ENCODE measurements at places on chromosomes 16 and 17.

DNA sequence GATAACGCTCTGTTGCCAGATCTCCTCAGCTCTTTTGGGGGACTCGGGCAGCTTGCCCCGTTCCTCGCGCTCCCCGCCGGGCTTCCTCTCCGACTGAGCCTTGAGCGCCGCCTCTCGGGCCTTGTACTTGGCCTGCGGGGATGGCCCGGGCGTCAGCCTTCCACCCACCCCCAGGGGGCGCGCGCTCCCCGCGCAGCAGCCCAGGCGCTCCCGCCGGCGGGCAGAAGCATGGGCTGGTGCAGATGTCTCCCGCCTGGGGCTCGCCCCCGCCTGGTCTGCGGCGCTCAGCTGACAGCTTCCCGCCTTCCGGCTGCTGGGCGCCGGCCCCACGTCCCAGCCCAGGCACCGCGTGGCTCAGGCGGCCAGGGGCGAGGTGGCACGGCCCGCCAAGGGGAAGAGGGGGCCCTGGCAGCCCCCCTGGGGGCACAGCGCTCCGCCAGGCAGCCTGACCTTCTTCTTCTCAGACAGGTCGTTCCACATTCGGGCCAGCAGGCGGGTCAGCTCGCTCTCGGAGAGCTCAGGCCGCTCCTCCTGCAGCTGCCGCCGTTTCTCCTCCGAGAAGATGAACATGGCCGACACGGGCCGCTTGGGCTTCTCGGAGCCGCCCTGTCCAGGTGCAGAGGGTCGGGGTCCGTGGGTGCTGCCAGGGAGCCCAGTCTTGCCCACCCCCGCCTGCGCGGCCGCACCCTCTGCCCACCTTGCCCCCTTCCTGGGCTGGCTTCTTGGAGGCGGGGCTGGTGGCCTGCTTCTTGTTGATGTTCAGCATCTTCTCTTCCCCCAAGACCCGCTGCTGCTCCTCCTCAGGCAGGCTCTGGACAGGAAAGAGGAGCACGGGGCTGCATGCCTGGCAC, 8.9 kb downstream of the UBTF start:
- DNase-seq, result peak; percentile 90

DNA sequence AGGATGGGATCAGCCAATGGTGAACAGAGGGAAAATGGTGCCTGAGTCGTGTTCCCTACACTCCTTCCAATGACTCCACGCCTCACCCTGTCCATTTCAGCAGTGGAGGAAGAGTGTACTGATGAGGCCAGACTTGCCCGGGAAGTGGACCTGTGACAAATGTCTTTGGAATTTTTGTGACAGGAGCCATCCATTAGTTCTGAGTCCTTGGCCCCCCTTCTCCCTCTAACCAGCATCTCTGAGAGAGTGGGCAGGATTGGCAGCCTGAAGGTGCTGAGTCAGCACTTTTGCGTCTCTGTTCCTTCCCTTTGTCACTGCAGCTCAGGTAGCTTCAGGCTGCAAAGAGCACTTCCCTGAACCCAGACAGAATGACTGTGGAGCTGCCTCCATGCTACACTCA, 30.8 kb downstream of the BEAN1 start:
- no peak for DNase-seq

GRCh38 chr16:24668481-24669061, 60.9 kb upstream of the TNRC6A start:
- no peak for DNase-seq

DNA sequence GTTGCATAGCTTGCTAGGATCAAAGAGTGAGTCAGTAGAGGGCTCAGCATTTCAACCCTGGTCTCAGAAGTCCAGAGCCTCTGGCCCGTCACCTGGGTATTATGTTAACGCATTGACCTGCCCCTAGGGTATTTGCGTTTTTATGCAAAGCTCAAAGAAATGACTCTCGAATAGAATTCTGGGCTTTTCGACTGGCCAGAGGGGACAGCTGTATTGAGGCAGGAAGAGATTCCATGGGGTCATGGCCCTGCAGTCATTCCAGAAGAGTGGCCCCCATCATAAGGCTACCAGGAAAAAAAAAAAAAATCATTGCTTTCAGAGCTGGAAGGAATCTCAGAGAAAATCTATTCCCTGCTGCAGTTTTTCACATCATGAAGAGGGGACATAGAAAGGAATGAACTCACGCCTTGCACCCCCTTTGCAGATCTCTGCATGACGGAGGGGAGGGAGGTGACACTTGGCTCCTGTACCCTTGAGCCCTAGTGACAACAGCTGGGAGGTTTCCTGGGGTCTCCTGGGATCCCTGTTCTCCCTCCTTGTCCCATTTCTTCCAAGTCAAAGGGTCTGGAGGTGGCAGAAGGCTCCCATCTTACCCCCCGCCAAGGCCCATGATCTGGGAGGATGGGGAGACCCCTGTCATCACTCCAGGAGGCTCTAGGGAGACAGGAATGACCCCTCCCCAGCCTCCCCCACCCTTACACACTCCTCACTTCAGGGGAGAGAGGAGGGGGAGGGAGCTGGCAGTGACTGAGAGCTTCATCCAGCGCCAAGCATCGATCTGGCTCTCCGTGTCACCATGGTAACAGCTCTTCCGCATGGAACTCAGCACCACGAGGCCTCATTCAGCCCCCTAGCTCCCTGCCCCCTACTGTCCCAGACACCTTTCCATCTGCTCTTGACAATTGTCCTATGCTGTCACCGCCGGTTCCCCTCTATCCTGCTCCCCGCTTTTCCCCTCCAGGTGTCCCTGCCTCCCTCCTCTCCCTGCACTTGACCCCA, 35.8 kb downstream of the GP2 start:
- no peak for DNase-seq

DNA sequence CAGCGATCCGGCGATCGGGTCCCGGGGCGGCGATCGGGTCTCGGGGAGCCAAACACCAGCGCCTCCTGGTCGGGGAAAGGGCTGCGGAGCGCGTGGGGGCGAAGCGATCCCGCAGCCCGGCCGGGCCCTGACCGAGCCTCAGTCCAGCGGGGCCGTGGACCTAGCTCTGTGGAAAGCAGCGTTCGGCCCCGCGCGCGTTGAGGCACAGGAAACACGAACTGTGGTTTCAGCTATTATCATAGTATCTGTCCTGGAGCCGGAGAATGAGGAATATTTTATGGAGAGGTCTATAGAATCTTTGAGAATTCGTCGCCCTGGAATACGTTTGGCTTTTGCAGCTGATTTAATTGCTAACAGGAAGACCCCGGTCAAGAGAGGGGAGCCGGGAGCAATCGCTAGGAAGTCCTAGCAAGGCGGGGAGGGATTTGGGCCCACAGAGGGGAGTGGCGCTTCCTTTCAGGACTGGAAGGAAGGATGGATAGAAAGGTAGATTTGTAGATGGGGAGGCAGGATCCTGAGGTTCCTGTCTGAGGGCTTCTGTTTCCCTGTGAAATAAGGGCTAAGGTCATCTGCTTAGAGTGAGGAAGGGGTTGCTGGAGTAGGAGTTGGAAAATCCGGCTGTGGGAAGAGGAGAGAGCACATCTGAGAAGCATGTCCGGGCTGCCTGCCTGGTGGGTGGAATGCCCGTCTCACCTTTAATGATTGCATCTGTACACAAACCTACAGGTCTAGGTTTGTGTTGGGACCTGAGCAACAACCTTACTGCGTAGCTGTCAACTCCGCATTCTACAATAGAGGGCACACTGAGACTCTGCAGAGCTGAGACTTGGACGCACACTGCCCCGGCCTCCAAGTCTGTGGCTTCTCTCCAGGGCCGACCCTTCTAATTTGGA, 770 bp downstream of the CCNF start:
- peak; percentile 40 for DNase-seq

DNA sequence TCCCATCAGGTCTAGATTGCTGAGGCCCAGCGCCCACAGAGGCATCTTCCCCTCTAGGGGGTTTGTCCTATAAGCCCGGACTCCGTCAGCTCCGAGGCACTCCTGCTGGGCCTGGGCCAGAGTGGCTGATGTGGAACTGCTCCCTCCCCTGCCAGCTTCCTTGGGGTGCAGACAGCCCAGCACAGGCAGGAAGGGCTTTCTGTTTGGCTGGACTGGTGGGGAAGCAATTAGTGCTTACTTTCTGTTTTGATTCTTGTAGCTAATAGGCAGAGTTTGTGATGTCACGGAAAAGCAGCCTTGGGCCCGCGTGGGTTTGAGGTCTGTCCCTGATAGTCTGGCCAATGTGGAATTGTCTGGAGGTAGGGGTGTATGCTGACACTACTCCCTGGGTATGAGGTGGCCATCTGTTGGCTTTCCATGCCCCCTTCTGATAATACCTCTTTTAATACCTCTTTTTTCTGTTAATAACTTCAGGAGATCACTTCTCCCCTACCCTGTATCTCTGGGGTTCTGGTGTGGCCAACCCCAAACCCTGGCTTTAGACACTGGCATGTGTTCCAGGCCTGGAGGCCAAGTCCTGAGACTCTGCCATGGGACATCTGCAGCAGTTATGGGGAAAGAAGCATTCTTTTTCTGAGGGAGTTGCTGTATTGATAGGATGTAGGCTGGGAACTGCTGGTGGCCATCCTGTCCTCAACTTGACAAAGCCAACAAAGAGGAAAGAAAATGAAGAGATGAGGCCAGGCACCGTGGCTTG, 190.9 kb downstream of the RAB11FIP4 start:
- DNase-seq, result no peak

- no peak for DNase-seq
Observed at GRCh38 chr17:8154608-8155155, 2.5 kb upstream of the PER1 start.

DNA sequence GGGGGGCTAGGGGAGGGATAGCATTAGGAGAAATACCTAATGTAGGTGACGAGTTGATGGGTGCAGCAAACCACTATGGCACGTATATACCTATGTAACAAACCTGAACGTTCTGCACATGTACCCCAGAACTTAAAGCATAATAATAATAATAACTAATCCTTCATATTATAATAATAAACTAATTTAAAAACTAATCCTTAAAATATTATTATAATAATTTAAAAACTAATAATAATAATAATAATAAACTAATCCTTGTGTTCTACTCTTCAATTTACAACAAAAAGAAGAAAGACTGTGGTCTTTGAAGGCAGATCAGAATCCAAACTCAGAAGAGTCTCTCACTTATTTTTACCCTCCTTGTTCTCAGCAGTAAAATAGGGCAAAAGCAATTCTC, 774.9 kb downstream of the CDH8 start:
- DNase-seq, result no peak

DNA sequence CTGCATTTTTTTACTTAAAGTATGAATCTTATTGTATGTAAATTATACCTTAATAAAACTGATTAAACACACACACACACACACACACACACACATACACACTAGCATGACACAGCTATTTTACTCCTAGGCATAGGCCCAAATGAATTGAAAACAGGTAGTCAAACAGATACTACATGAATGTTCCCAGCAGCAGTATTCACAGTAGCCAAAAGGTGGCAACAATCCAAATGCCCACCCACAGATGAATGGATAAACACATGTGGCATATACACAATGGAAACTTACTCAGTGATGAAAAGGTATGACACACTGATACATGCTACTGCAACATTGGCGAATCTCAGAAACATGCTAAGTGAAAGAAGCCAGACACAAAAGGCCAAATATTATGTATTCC, 223.5 kb downstream of the CYB561 start:
- no peak for DNase-seq

DNA sequence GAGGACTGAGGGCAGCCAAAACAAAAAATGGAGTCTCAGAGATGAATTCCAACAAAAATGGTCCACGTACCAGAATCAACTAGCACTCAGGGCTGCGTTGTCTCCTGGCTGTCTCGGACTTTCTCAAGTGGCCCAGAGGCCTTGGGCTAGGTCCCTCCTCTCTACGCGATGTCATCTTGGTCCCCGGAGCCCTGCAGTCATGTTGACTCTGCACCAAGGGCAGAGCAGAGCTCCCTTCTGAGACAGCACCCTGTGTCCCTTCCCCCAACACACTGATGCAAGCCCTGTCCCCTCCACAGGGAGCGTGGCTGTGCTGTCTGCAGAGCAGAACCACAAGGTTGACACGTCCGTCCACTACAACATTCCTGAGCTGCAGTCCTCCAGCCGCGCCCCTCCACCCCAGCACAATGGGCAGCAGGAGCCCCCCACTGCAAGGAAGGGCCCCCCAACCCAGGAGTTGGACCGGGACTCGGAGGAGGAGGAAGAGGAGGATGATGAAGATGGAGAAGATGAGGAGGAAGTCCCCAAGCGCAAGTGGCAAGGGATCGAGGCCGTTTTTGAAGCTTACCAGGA, 20.8 kb downstream of the GINS2 start:
- no peak for DNase-seq

DNA sequence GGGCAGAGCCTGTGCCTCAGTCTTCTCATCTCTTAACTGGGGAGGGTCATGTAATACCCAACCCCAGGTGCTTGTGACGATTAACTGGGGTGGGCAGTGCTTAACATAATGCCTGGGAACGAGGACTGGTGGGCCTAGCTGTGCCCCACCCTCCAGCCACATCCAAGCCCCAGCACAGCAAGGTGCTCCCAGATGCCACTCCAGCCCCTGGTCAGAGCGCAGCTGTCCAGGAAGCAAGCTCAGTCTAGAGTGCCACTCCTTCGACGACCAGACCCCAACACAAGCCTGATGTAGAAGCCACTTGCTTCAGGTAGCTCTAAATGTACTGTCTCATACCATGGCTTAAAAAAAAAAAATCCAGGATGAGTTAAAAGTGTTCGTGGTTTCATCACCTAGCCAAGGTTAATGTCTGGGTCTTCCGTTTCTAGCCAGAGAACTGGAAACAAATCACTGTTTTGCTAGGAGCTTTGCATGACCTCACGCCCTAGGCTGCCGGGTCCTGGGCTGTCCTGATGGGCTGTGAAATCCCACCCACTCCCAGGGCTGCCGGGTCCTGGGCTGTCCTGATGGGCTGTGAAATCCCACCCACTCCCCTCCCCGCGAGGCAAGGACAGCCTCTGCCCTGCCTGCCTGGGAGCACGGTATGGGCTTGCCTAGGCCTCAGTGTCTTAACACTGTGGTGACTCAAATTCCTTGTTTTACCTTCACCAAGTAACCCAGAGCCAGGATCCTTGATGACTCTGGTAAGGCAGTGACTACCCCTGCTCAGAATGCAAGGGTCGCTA, 7.7 kb downstream of the MIEF2 start:
- DNase-seq, result no peak

GRCh38 chr16:20910781-20911321, 10.3 kb downstream of the LYRM1 start:
- no peak for DNase-seq

GRCh38 chr17:57746221-57746620, 1.1 kb upstream of the CCDC182 start:
- no peak for DNase-seq

DNA sequence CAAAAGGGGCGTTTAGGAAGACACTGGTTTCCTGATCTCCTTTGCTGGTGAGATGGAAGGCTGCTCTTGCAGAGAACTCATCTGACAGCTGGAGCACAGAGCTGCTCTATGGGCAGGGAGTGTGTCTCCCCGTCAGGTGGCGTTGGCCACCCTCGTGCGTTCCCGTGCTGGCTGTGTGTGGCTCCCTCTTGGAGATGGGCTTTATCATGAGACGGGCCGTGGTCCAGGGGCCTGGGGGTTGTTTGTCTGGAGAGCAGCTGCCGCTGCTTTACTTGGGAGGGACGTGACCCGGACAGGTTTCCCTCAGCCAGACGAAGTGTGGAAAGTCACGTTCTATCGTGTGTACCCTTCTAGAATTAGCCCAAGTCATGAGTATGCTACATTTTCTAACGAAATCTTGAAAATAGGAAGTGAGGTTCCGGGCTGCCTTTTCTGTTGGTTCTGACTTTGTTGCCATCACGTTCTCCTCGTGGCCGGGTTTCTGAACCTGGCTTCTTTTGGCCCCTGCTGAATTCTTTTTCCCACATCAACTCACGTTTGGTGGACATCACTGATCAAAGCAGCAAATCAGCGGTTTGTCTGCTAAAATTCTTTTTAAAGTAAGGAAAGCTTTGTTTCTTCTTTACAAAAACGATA, 105.6 kb upstream of the CHMP6 start:
- no peak for DNase-seq

All from hematopoietic multipotent progenitor cell treated with erythropoietin and hydrocortisone succinate and interleukin-3 and kit ligand, for 15 days (in vitro differentiated cells).